ENCODE measurements at places on chromosomes 16 and 17.

DNA sequence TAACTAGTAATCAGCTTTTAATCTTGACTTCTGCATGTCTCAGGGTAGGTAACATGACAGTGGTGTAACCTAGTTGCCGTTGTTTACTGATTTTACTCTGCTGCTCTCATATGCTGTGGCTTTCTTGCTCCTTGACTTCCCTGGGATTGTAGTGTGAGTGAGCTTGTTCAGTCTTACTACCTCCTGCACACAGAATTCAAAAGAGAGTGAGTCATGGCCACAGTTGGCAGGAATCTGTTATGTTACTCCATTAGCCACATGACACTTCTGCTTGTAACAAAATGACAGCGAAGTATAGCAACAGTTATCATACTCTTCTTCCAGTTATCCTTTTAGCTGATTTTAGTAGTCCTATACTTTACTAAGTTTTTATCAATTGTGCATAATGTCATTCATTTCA is 18.8 kb downstream of the TNRC6A start:
- DNase-seq = peak; percentile 22

DNA sequence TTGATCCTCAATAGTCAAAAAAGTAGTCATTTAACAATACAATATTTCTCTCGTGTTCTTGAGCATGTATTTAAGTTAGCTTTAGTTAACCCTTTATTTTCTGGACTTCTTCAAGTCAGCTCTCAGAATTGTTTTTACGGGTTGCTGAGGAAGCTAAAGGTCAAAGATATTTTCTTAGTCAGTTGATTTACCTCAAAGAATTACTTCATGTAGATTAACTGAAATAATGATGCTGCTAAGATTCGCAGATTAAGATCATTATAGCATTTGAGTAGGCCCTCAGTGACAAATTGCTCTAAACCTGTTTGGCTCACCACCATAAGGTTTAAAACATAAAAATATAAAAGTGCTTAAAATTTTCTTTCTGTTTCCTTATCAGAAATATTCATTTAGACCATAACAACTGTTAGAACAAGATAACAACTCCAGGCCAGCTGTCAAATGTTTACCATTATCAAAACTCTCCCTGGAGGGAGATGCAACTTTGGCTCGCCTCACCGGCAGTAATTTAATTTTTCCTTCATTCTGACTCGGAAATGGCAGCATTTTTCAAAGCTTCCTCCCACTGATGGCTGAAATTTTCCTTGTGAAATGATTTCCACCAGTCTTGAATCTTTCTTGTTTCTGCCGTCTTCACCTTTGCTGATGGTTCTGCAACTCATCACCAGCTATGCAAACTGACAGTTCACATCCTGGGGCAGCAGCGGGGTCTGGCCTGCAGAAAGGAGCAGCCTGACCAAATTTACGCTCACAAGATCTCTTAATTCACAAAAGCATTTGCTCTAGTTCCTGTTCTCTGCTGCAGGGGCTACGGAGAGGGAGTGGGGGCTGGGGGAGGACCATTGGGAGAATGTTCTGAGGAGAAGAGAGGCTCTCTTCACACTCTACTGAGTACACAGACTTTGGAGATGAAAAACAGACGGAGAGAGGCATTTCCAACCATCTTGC is 254.8 kb upstream of the TBX2 start:
- DNase-seq = no peak

DNA sequence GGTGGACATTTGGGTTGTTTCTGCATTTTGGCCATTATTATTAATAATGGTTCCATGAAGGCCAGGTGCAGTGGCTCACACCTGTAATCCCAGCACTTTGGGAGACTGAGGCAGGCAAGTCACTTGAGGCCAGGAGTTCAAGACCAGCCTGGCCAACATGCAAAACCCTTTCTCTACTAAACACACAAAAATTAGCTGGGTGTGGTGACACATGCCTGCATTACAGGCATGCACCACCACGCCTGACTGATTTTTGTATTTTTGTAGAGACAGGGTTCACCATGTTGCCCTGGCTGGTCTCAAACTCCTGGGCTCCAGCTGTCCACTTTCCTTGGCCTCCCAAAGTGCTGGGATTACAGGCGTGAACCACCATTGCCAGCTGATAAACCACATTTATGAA is 58.5 kb downstream of the TNFRSF13B start:
- no peak for DNase-seq

DNA sequence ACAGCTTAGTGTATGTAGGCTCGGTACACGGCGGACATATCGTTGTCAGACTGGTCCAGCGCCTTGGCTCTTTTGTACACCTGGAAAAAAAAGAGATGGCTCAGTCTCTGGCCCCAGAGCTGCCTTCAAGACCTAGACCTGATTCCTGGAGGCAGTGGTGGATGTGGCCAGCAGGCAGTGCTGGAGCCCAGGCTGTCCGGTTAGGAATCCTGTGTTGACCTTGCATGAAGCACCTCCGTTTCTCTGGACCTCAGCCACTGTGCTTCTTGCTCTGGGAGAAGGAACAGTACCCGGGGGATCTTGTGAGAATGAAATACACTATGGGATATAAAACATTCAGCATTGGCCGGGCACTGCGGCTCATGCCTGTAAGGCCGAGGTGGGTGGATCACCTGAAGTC is 2.8 kb upstream of the ROGDI start:
- no peak for DNase-seq

DNA sequence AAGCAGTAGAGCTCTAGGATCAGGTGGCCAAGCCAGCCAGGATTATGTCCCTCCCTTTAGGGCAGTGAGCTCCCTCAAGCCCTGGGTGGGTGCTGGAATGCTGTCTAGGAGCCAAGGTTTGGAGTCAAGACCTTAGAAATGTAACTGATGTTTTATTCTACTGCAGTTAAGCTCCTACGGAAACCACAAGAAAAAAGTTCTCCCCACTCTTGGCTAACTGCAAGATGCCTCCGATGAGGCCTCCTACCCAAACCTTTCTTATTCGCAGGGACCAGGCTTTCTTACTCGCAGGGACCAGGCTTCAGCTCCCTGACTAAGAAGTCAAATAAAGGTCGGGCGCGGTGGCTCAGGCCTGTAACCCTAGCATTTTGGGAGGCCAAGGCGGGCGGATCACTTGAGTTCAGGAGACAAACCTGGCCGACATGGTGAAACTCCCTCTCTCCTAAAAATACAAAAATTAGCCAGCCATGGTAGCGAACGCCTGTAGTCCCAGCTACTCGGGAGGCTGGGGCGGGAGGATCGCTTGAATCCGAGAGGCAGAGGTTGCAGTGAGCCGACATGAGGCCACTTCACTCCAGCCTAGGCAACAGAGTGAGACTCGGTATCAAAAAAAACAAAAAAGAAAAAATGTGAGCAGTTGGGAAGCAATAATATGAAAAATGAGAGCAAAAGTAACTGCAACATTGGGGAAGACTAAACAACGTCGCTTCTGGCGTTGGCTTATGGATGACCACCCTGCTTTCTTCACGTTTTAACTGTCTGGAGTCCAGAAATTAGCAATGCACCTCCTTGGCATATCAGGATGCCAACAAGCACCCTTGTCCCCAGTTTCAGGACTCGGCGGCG is 31.7 kb upstream of the ARL4D start:
- peak; percentile 19 for DNase-seq

- DNase-seq = no peak
These were observed 36.2 kb downstream of the NDE1 start for GRCh38 chr16:15686287-15686686.

DNA sequence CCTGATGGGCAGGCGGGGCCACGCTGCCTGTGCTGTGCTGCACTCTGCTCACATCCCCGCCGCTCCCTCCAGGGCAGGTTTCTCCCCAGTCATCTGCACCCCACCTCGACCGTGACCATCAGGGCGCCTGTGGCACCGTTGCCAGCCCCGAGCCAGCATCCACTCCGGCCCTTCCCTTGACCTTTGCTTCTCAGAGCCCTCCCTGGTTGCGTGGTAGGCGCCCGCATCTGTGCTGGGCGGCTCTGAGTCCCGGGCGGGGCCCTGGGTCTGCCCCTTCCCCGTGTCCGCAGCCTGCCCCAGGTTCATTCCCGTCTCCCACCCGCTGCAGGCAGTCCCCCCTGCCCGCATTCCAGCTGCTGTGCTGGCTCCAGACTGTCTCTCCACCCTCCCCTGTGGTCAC is 33.2 kb downstream of the ZNF750 start:
- no peak for DNase-seq

DNA sequence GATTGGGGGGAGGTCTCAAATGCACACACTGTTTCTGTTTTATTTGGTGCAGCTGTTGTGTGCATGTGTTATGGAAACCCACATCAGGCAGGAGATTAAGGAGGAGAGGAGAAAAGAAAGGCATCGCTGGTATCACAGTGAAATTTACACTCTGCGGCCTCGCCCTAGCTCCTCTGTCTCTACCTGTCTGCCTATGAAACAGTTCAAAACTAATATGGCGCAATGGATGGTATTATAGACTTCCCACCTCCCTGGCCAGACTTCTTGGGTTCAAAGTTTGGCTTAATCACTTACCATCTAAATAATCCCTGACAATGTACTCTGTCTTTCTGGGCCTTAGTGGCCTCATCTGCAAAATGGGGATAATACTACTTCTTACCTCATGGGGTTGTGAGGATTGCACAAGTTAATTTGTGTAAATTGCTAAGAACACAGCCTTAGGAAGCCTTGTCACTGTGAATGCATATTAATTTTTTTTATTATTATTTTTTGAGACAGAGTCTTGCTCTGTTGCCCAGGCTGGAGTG is 1.4 kb upstream of the ABCC1 start:
- no peak for DNase-seq

GRCh38 chr16:52308051-52308450 is 238.9 kb downstream of the TOX3 start:
- DNase-seq = no peak

DNA sequence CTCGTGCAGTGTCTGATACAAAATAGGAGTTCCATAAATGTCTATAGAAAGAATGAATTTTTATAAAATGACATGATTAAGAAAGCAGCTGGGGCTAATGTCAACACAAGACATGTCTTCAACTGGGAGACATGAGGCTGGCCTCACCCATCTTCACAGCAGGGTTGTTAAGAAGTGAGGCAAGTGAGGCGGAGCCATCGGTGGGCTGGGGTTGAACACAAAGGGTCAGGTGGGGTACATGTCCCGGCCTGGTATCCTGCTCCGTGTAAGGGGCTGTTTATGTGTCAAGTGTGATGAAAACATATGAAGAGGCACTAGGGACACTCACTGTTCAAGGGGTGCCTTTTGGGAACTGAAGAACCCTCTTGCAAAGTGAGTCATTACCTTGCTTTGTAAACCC is 22.1 kb downstream of the CDK5R1 start:
- DNase-seq = no peak

DNA sequence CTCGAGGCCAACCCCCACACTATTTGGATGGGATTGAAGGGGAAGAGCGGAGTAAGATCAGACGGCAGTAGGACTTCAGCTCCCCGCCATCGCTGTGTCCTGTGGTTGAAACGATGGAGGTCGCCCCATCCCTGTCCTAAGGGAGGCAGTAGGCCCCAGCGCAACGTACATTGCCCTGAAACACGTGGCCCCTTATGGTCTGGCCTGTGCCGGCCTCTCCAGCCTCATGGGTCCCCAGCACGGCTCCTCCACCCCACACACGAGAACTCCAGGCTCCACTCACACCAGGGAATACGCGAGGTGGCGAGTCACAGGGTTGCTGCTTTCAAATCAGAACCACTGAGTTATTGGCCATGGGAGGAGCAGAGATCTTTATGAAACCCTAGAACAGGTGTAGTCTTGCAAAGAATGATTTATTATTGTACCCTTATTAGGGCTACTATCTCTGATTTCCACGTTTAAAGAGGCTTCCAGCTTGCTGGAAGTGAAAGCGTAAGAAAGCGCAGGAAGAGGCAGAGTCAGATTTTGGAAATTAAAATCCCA is 669 bp upstream of the DCTPP1 start:
- DNase-seq = peak; percentile 50

GRCh38 chr17:2025622-2026309 is 632 bp upstream of the RTN4RL1 start:
- peak; percentile 55 for DNase-seq

DNA sequence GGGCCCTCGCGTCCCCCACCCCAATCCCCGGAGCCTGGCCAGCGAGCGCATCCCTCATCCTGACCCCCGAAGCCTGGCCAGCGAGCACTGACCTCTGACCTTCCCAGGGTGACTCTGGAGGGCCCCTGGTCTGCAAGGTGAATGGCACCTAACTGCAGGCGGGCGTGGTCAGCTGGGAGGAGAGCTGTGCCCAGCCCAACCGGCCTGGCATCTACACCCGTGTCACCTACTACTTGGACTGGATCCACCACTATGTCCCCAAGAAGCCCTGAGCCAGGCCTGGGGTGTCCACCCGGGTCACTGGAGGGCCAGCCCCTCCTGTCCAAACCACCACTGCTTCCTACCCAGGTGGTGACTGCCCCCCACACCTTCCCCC is 2.3 kb downstream of the TPSD1 start:
- DNase-seq = no peak

- no peak for DNase-seq
These were observed 56.3 kb downstream of the IL21R start for GRCh38 chr16:27458258-27458657.

- no peak for DNase-seq
These were observed 67.1 kb downstream of the MGAT5B start for GRCh38 chr17:76935331-76935730.

DNA sequence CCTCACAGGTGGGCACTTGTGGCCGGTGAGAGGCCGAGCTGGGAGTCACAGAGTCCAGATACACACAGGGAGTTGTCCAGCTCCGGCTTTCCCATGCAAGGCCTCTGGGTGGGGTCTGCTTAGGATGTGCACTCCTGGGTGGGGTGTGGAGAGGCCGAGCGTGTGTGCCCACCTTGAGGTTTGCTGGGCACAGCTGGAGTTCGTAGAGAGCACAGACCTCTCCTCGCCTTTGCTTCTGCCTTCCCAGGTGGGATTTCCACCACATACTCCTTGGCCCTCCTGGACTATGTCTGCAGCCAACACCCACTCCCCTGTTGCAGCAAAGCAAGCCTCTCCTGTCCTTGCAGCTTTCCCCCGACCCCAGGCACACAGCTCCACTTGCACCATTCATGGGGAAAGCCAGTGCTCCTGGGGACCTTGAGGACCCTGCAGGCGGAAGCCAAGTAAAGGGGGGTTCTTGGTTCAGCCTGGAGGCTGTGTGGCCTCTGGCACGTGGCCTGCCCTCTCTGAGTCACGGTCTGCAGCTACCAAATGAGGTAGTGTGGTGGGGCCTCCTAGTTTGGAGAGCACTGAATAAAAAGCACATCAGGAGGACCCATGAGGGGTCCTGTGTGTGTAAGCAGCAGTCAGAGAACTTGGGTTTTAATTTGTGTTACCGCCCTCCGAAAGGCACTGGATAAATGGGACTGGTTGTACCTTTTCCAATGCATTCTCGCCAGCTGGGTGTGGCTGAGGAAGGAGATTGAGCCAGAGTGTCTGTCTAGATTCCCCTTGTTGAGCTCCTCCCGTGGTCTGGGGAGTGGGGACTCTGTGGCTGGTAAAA is 31.5 kb downstream of the MPRIP start:
- no peak for DNase-seq

DNA sequence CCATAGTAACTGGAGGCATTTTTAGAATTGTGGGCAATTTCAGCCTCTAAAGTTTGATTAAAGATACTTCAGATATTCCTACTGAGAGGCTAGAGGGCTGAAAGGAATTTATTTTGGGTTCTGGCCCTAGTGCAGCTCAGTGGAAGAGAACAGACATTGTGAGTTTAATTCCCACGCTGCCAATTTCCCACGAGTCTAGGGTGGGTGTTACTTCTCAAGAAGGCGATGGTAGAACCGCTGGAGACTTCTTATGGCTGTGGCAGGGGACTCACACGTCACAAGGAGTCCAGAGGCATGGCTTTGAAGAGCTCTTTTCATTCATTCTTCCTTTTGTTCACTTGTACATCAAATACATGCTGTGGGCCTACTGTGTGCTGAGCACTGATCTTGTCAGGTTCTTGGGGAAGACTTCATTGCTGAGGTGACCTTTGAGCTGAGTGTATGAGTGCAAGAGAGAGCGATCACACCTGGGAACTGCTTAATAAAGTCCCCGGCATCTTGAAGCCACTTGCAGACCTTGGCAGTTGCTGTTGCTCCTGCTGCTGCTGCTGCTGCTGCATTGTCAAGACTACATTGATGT is 111.7 kb downstream of the WWOX start:
- no peak for DNase-seq
